GM23338 (cell line): ENCODE measurements at places on chromosomes 2 and 18.
A peak's percentile ranks its signal among the peaks of the same experiment; 100 is the strongest.

GRCh38 chr2:133586978-133587377 is 18.7 kb upstream of the NCKAP5 start:
- DNase-seq: no peak

DNA sequence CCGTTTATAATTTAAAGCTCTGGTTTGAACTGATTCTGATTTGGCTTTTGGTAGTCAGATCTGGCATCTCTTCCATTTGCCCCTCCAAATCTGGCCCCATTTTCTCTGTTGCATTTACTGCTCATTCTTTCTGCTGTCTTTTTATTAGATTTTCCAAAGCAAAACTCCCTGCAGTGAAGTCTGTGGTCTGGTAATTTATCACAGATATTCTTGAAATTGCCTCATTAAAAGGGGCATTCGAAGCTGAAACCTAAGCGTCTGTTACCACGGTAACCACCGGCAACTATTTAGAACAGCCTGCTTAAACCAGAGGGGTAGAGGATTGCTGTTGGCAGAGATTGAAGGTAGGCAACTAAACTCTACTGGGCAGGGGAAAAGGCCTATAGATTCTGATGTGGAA is 111.5 kb upstream of the UPP2 start:
- DNase-seq: peak; percentile 69

DNA sequence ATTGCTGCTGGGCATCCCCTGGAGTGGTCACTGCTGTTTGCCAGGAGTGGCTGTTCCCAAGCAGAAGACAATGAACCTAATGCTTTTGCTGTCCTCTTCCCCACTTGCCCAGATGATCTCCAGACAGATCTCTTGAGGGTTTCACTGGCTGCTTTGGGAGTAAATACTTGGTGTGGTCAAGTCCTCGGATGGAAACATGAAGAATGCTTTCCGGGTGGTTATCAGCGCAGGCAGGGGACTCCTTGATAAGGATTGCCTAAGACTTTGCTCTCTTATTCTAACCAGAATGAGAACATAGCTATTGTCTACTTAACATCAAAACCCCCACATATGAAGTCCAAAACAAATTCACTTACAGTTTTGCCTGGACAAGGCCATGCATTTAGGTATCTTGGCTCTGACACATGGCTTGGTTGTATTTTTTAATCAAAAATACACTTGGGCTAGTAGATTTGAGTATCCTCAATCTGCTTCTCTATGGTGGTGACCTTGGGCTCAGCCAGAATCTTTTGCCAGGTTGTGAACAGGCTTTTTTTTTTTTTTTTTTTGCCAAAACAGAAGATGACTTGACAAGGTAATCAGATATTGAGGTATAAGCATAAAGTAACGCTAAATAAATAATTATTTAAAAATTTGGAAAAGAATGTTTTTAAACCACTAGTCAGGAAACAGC is 34.8 kb upstream of the MYO3B start:
- no peak for DNase-seq

DNA sequence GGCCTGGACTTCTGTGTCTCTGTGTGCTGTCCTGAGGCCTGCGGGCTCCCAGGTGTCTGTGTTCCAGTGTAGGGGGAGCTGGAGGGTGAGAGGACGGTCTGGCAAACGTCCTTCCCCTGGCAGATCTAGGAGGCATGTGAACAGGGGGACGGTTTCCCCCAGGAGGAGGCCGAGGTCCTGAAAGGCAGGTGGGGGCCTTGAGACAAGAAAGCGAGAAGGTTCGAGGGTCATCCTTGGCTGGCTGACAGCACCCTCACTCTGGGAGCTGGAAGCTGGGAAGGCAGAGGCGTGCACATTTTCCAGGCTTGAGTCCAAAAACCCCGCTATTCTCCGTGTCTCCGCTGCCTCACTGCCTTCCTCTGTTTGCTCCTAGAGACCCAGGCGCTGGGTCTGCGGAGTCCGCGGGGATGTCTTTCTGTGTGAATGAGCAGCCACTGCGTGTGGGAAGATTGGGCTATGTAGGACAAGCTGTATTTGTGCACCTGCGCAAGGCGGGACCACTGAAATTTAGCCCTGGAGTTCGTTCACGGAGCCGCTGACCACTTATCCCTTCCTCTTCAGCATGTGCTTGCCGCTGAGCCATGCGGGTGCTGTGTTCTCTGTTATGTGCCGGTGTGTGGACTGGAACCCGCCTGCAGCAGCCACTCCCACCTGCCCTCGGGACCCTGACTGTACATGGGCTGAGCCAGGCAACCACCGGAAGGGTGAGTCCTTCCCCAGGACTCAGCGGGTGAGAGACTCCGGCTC is 43.7 kb downstream of the TWIST2 start:
- DNase-seq: no peak

GRCh38 chr2:60512062-60512622 is 41.3 kb downstream of the BCL11A start:
- DNase-seq: no peak

DNA sequence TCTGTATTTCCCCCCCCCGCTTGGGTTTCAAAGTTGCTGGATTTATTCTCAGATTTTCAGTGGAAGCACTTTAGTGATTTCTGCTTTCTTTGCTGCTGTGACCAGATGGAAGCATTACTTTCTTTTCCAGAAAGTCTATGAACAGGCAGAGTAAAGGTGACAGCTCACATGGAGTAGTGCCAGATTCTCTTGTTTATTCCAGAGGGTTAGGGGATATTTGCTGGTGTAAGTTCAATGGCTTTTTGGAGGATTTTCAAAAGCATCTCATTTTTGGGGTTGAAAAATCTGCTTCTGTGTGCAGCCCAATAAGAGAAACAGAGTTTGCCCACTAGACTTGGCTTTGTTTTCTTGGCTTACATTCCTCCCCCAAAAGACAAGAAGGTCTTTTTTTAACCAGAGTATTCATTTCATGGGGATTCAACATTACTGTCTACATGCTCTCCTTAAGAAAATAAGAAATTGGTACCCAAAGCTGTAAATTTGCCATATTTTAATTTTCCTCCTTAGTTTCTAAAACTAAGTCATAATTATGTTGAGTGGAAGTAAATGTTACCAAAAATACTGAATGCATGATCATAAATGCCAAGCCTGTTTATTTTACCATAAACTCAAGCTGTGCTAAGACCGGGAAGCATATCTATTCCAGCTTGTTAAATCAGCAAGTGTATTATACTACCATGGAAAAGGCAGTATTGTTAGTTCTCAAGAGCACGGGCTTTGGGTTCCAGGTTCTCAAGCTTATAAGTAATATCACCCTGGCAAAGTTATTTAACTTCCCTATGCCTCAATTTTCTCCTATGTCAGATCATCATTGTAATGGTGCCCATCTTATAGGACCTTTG is 557.2 kb downstream of the CPS1 start:
- DNase-seq: no peak

- no peak for DNase-seq
These were observed 4.3 kb downstream of the NAB1 start for GRCh38 chr2:190653231-190653630.

DNA sequence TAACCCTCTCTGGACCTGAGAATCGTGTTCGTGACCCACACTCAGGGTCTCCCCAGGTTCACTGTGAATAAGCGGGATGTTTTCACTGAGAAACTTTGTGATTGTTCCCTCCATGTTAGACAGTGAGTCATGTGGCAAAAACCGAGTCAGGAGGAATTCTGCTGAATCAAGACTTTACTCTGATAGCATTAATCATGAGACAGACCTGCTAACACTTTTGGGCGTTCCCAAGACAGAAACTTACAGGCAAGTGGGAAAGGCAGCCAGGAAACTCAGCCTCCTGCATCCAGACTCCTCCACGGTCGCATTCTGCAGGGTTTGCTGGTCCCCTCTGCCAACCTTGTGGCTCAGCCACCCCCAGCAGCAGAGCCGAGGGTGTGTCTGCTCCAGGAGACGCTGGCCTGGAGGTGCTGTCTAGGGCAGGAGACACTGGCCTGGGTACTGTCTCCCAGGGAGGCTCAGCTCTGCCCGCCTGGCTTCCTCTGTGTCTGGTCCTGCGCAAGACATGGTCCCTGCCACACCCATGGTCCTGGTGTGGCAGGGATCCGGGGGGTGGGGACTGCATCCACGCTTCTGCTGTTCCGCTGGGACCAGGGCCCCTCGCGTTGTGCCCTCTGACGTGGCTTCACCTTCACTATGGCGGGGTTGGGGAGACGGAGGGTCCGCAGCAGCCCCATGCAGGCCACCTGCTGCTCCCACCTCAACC is 177.4 kb downstream of the TWIST2 start:
- no peak for DNase-seq

DNA sequence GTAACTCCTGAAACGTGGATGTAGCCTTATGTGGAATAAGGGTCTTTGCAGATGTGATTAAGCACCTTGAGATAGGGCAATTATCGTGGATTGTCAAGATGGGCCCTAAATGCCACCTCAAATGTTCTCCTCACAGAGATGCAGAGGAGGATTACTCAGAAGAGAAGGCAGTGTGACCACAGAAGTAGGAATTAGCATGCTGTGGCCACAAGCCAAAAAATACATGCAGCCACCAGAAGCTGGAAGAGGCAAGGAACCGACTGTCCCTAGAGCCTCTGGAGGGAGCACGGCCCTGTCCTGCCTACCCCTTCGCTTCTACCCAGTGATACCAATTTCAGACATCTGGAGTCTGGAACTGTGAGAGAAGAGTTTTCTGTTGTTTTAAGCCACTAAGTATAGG is 47.3 kb upstream of the MGAT5 start:
- no peak for DNase-seq

GRCh38 chr2:124201713-124202112 is 176.6 kb downstream of the CNTNAP5 start:
- DNase-seq: no peak

- no peak for DNase-seq
These were observed 60.0 kb downstream of the TNS1 start for GRCh38 chr2:217942731-217943335.

DNA sequence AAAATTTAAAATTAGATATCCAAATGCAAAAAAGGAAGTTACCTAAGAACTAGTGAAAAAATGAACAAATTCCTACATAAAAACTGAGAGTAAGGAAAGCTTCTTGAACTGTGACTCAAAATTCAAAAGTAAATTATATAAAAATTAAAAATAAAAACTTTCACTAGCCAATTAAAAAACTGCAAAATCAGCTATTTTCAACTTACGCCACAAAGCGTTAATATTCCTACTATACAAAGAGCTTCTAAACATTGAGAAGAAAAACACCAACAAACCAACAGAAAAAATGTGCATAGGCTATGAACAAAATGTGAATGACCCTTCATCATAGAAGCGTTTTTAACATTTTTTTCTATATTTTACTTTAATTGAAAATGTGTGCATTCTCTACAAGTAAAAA is 445.7 kb downstream of the CDH2 start:
- DNase-seq: no peak

DNA sequence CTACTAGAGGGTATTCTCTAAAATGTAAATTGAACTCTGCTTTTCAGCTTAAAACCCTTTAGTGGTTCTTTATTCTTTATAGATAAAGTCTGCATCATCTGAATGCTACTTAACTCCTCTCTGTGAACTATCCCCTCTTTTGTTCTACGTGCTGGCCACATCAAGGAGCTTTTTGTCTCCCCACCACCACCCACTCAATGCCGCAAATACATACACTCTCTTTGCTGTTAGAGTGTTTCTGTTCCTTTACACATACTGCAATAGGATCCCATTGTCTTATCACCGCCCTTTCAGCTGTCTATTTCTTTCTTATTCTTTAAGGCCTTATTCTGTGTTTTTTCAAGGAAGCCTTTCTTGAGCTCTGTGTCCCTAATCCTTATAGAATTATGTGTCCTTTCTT is 83.3 kb downstream of the EML4 start:
- no peak for DNase-seq

DNA sequence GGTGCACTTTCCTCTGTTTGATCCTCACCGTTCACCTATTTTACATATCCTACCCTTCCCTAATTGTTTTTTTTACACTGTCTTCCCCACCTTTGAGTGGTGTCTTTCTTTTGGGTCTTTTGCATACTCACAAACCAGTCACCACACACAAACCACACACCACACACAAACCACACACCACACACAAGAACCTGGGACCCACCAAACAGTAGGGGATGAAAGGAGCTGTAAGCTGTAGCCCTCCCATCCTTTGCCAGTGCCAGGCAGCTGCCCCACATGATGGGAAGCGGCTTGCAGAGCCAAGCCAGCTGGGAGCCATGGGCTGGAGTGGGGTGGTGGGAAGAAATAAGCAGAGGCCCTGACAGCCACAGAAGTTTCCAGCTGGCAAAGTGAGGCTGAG is 38.9 kb upstream of the MSH6 start:
- no peak for DNase-seq

DNA sequence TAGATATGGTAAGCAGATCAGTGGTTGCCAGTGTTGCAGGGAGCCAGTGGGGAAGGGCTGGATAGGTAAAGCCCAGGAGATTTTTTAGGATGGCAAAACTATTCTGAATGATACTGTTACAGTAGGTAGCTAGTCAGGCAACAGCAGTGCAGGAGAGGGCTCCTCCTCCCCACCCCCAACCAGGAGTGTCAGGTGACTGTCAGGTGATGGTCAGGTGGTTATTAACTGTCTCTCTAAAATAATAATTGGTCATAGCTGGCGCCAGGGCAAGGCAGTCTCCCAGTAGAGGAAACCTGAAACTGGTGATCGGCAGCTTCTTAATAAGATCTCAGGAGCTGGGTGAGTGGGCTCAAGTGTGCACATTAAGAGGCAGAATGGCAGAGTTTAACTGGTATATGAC is 201.6 kb upstream of the PARD3B start:
- DNase-seq: no peak

GRCh38 chr2:158990397-158991214 is 22.2 kb downstream of the TANC1 start:
- no peak for DNase-seq

GRCh38 chr2:172922306-172922705 is 153.3 kb upstream of the MAP3K20 start:
- no peak for DNase-seq

DNA sequence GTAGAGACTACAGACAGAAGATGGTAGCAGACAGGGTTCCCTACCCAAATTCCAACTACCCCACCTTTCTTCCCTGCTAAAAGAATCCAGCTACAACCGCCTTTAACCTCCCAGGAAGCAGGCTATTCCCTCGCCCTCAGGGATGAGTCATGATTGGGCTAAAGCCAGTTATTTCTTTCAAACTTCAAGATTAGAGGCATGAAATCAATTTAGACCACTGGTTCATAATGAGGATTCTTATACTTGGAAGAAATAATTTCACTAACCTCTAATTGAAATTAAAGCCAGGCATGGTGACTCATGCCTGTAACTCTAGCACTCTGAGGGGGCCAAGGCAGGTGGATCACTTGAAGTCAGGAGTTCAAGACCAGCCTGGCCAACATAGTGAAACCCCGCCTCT is 20.0 kb downstream of the TRIP12 start:
- DNase-seq: peak; percentile 25

DNA sequence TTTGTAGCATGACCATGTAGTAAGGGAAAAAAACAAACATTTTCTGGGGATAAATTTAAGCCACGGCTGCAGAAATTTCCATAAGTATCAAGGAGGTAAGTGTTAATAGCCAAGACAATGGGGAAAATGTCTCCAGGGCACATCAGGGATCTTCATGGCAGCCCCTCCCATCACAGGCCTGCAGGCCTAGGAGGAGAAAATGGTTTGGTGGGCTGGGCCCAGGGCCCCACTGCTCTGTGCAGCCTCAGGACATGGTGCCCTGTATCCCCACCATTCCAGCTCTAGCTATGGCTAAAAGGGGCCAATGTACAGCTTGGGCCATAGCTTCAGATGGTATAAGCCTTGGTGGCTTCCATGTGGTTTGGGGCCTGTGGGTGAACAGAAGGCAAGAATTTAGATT is 271.8 kb downstream of the PID1 start:
- DNase-seq: no peak

- DNase-seq: no peak
These were observed 90.3 kb upstream of the MAP3K20 start for GRCh38 chr2:172985139-172985892.
